Smooth muscle cell of the coronary artery (primary cell): ENCODE measurements at places on chromosomes 11 and 22. TPM values are rescaled to one million over a fixed set of nuclear protein-coding genes. Genes with fewer than 3 reads are reported as not detected.

Gene PVALB
- not detected in 2 replicates for total RNA-seq

Gene GTPBP1
- total RNA-seq, result 34.4 and 54.5 TPM in 2 replicates

Gene CALCA
- not detected in 2 replicates for total RNA-seq

Gene SPTBN2
- total RNA-seq, result 0.94 and 9.2 TPM in 2 replicates

Gene SYT9
- total RNA-seq, result not detected in 2 replicates

Gene WNT11
- 0.75 and 3.2 TPM in 2 replicates for total RNA-seq

Gene SLC22A6
- total RNA-seq, result not detected in 2 replicates

Gene LRRN4CL
- total RNA-seq, result 0.45 and 17.7 TPM in 2 replicates

Gene KCNA4
- total RNA-seq, result under 0.01 and 0.59 TPM in 2 replicates

Gene MS4A3
- not detected in 2 replicates for total RNA-seq

Gene MAJIN
- not detected in 2 replicates for total RNA-seq

Gene PRAME
- total RNA-seq, result 0.47 TPM in 1 of 2 replicates, not detected in the other

Gene EIF1AD
- total RNA-seq, result 30.3 and 32.8 TPM in 2 replicates

Gene CRYBB3
- not detected in 2 replicates for total RNA-seq

Gene C11orf42
- not detected in 2 replicates for total RNA-seq

Gene PATE2
- total RNA-seq, result 0.15 TPM in 1 of 2 replicates, not detected in the other

Gene DEUP1
- not detected in 2 replicates for total RNA-seq

Gene SLN
- 8.6 TPM in 1 of 2 replicates, not detected in the other for total RNA-seq

Gene SSTR3
- total RNA-seq, result not detected in 2 replicates

Gene ARHGAP20
- 1.3 and 4.7 TPM in 2 replicates for total RNA-seq

Gene SCGB1A1
- not detected in 2 replicates for total RNA-seq
